ENCODE measurements at places on chromosomes 16 and 17. TPM values are rescaled to one million over a fixed set of nuclear protein-coding genes. Genes with fewer than 3 reads are reported as not detected.
A peak's percentile ranks its signal among the peaks of the same experiment; 100 is the strongest.

- no peaks in the 10 kb centered on the region for H3K27me3 ChIP-seq
- peak overlapping the region; percentile 96 for H3K27ac ChIP-seq
- peaks cover under 1% of the 10 kb centered on the region for H3K36me3 ChIP-seq
- no peak overlapping the region for H3K4me3 ChIP-seq
Observed at GRCh38 chr16:66926961-66927436, 1.7 kb upstream of the RRAD start.

GRCh38 chr17:2872282-2872681 is 76.0 kb downstream of the RAP1GAP2 start:
- no peak overlapping the region for H3K27ac ChIP-seq
- H3K4me1 ChIP-seq: peaks cover 7% of the 10 kb centered on the region
- no peak overlapping the region for H3K4me3 ChIP-seq
- no peak for DNase-seq

DNA sequence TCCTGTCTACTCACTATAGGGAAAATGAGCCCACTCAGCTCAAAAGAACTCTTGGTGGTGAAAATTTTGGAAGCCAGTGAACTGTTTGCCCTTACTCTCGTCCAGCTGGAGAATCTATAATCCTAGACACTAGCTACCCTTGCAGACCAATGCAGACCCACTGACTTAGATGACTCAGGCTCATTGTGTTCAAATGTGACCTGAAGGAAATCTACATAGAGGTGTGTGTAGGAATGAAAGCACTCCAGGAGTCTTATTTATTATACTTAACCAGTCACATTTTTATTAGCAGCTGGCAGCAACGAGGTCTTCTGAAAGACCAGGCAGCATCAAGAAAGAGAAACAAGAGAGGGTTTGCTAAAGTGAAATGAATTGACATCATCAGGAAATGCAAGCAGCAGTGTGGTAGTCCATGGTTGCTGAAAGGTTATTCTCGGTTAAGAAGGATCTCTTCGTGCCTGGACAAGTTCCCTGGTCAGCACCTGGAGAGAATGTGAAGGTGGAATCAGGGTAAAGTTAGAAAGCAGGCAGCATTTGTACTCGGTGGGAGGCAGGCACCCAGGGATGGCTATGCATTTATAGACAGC is 1.4 kb downstream of the KRTAP29-1 start:
- H3K27ac ChIP-seq: no peak overlapping the region
- DNase-seq: no peak
- no peaks in the 10 kb centered on the region for H3K27me3 ChIP-seq
- no peaks in the 10 kb centered on the region for H3K4me1 ChIP-seq

DNA sequence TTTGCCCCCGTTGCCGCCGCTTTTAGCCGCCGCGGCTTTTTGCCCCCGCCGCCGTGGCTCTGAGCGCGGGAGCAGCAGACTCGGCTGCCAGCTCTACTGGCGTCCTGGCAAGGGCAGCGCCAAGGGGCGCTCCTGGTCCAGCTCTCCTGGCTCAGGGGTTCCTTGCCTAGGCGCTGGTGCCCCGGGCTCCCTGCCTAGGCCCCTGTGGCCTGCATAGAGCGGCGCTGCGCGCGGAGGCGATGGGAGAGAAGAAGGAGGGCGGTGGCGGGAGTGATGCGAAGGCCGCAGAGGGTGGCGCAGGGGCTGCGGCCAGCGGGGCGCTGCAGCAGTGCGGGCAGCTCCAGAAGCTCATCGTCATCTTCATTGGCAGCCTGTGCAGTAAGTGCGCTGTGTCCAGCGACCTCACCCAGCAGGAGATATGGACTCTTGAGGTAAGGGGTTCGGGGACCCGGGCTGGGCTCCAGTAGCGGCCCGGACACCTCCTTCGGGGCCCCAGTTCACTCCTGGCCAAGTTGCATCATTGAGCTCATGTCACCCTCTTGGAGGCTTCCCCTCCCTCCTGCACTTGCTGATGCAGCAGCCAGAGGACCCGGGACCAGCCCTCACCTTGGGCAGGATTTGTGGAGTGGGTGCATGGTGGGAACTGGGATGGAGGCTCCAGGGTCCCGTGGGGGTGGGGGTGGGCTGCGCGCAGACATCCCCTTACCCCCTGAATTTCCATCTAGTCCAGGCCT is 1344.4 kb downstream of the TP53TG3F start:
- no peak for DNase-seq
- no peak overlapping the region for H3K4me3 ChIP-seq
- no peaks in the 10 kb centered on the region for H3K27me3 ChIP-seq
- no peaks in the 10 kb centered on the region for H3K36me3 ChIP-seq
- no peak overlapping the region for H3K27ac ChIP-seq

DNA sequence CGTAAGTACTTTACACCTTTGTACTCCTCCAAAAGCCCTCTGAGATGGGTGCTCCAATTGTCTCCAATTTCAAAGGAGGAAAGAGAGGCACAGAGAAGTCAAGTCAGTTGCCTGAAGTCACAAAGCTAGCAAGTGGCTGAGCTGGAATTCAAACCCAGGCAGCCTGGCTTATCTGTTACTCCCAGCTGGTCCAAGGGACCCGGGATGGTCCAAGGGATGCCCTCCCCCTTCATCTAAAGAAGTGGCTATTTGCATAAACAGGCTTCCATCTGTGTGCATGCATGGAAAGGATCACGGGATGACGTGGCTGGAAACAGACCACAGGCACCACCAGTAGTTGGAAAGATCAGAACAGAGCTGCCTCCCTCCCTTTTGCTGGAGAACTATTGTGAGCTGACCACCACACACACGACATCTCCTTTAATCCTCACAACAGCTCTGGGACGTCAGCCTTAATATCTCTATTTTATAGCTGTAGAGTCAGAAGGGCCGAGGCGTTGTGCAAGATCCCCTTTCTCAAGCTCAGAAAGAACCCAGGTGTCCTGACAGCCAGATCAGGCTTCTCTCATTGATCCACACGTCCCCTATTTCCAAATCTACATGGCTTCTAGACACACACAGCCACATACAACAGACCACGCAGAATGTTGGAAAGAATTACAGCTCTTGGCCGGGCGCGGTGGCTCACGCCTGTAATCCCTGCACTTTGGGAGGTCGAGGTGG is 10.9 kb upstream of the COL1A1 start:
- H3K27me3 ChIP-seq: no peaks in the 10 kb centered on the region
- peak overlapping the region; percentile 94 for H3K27ac ChIP-seq
- H3K4me1 ChIP-seq: peaks cover 57% of the 10 kb centered on the region

- no peaks in the 10 kb centered on the region for H3K36me3 ChIP-seq
- peak; percentile 44 for DNase-seq
- no peaks in the 10 kb centered on the region for H3K4me1 ChIP-seq
- no peaks in the 10 kb centered on the region for H3K27me3 ChIP-seq
- H3K4me3 ChIP-seq: no peak overlapping the region
Observed at GRCh38 chr17:83029571-83029970, 49.8 kb upstream of the METRNL start.

- DNase-seq: peak; percentile 81
- no peaks in the 10 kb centered on the region for H3K27me3 ChIP-seq
- peak overlapping the region; percentile 99 for H3K4me3 ChIP-seq
Observed at GRCh38 chr17:41687828-41688640, 651 bp upstream of the EIF1 start.

DNA sequence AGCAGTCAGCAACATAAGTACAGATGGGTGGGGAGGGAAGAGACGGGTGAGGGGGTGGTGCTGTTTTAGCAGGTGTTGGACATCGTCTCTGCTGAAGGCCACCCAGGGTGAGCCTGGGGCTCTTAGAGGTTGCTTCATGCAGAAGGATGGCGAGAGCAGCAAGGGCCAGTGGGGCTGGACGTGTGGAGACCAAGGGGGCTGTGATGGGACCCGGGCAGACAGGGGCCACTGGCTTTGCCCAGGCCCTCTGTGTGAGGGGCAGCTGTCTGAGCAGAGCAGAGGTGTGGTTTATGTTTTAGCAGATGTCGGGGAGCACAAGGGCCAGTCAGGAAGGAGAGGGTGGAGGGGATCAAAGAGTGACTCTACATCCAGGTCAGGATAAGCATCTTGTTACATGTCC is 4.8 kb downstream of the NARF start:
- H3K4me3 ChIP-seq: no peak overlapping the region
- H3K27ac ChIP-seq: no peak overlapping the region
- H3K4me1 ChIP-seq: peaks cover 12% of the 10 kb centered on the region
- no peak for DNase-seq
- no peaks in the 10 kb centered on the region for H3K27me3 ChIP-seq
- H3K36me3 ChIP-seq: peaks cover 85% of the 10 kb centered on the region

GRCh38 chr17:9816472-9816871 is 5.4 kb downstream of the GSG1L2 start:
- H3K27ac ChIP-seq: no peak overlapping the region
- H3K27me3 ChIP-seq: no peaks in the 10 kb centered on the region
- DNase-seq: no peak
- no peaks in the 10 kb centered on the region for H3K4me1 ChIP-seq

- H3K27me3 ChIP-seq: no peaks in the 10 kb centered on the region
- no peak for DNase-seq
- H3K27ac ChIP-seq: no peak overlapping the region
Observed at GRCh38 chr17:75706042-75706728, 15.1 kb upstream of the ITGB4 start.

- H3K4me3 ChIP-seq: peak overlapping the region; percentile 92
- peaks cover 38% of the 10 kb centered on the region for H3K4me1 ChIP-seq
- peak; percentile 70 for DNase-seq
- H3K36me3 ChIP-seq: no peaks in the 10 kb centered on the region
- H3K27ac ChIP-seq: peak overlapping the region; percentile 94
- H3K27me3 ChIP-seq: no peaks in the 10 kb centered on the region
Observed at GRCh38 chr17:30379303-30379902, 676 bp downstream of the CPD start.

GRCh38 chr17:5669191-5669590 is 84.9 kb upstream of the NLRP1 start:
- no peak for DNase-seq
- H3K4me1 ChIP-seq: no peaks in the 10 kb centered on the region
- H3K27me3 ChIP-seq: peaks cover 16% of the 10 kb centered on the region
- no peak overlapping the region for H3K4me3 ChIP-seq
- no peaks in the 10 kb centered on the region for H3K36me3 ChIP-seq

GRCh38 chr16:31674686-31675085 is 147.0 kb downstream of the AHSP start:
- DNase-seq: no peak
- no peaks in the 10 kb centered on the region for H3K27me3 ChIP-seq
- no peak overlapping the region for H3K27ac ChIP-seq
- no peaks in the 10 kb centered on the region for H3K36me3 ChIP-seq
- no peaks in the 10 kb centered on the region for H3K4me1 ChIP-seq
- no peak overlapping the region for H3K4me3 ChIP-seq

DNA sequence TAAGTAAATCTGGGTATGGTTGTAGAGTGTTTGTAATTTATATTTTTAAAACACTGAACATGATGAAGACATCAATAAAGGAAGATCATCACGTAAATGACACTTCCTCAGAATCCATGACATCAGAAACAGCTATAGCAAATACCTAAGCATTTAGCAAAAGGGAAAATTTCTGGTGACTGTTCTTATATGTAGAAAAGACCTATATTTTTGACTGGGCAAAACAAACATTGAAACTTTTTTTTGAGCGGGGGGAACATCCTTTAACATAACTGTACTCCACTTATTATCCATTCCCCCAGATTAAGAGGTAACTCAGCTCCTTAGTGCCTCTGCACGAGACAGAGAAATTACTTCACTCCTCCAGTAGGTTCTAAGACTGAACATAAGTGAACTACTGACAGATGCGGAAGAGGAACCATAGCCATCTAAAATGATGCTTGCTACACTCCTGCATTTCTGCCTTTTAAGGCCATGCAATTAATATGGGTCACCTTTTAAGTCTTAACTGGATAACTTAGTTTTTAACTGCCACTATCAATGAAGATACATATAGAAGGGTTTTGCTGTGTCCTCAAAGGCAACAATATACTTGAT is 9.4 kb downstream of the CRYBA1 start:
- no peaks in the 10 kb centered on the region for H3K36me3 ChIP-seq
- H3K27me3 ChIP-seq: no peaks in the 10 kb centered on the region
- no peak overlapping the region for H3K4me3 ChIP-seq

Gene FOXO3B
- 8.9 TPM for total RNA-seq

Gene HS3ST2
- 0.68 TPM for total RNA-seq

Gene TBC1D3
- total RNA-seq: not detected

Gene RAPGEFL1
- total RNA-seq: 1.1 TPM
